Prostate gland (tissue), 2 donors: ENCODE measurements at places on chromosomes 1 and 21. TPM values are rescaled to one million over a fixed set of nuclear protein-coding genes. Genes with fewer than 3 reads are reported as not detected.

NR1I3 gene
- not detected for total RNA-seq

GRCh38 chr1:53697721-53698383 is 41.1 kb downstream of the GLIS1 start:
- DNase-seq = no peak

CAPN8 gene
- 5.6 TPM for total RNA-seq

SPOCD1 gene
- not detected for total RNA-seq

HES5 gene
- not detected for total RNA-seq

ST6GALNAC5 gene
- 18.5 TPM for total RNA-seq

- no peak for DNase-seq
These were observed 131.6 kb downstream of the GLUL start for GRCh38 chr1:182259968-182260367.

DNA sequence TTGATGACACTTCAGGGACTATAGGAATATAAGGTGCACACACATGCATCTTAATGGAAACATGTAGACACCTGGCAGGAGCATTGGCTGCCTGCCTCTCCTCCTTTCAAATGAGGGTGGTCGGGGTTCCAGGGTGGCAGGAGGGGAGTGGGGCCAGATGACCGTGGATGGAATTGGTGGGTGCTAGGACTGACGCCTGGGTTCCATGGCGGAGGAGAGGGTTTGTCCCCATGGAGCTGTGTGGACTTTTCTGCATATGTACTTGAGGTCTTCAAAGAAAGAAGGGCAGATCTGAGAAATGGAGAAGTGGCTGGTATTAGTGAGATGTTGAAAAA is 7.7 kb downstream of the PRRX1 start:
- no peak for DNase-seq

- no peak for DNase-seq
These were observed 48.4 kb upstream of the RUNX3 start for GRCh38 chr1:24978383-24979032.

GRCh38 chr1:4395158-4395557 is 259.3 kb upstream of the AJAP1 start:
- DNase-seq = no peak

DMRTA2 gene
- total RNA-seq = 1.1 TPM

GRCh38 chr1:1779691-1780597 is 1.7 kb upstream of the NADK start:
- DNase-seq = no peak

DNA sequence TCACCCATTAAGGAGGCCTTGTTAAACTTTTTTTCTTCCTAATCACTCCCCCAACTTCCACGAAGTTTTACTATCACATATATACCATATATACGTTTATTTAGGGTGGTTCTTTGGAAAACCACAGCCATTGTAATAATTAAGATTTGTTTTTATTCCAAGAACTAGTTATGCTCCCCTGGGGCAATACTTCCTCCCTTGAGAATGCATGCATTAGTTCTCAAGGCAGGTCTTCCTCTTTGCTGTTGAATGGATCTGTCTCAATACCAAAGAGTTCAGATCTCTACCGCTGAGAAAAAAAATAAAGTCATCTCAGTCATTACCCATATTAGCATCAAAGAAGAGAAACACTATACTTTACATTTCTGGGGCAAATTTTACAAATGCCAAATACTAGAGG is 567.7 kb upstream of the RGS18 start:
- DNase-seq = no peak

DNA sequence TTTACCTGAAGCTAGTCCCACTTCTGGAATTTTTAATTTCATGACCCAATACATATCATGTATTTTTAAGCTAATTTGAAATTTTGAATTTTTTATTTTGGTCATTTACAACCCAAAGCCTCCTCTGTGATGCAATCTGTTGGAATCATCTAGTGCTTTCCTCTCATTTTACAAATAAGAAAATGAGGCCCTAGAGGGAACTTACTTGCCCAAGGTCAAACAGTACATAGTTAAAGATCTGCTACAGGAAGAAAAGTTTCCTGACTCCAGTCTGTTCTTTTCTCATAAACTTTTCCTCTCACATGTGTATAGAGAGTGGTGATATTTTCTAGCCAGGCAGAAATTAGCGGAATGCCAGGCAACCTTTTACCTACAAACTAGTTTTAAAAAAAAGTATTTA is 59.3 kb upstream of the DPT start:
- DNase-seq = no peak

DNA sequence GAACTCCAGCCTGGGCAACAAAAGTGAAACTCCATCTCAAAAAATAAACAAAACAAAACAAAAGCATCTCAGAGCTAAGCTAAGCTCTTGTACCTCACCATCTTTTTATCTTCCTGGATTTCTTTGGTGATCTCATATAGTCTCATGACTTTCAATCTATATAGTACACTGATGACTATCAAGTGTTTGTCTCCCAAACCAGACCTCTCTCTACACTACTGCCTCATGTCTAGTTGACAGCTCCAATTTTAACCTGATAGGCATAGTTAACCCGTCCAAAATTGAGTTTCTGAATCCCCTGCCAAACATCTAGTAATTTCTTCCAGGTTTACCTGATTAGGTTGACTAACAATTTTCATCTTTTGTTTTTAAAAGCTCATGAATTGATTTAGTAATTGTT is 151.7 kb downstream of the COP1 start:
- no peak for DNase-seq

KCNN3 gene
- 1.2 TPM for total RNA-seq

CFHR4 gene
- total RNA-seq = not detected

PDZK1IP1 gene
- 36.1 TPM for total RNA-seq

- DNase-seq = no peak
These were observed 1.9 kb upstream of the OR2T34 start for GRCh38 chr1:248576260-248576980.

DNA sequence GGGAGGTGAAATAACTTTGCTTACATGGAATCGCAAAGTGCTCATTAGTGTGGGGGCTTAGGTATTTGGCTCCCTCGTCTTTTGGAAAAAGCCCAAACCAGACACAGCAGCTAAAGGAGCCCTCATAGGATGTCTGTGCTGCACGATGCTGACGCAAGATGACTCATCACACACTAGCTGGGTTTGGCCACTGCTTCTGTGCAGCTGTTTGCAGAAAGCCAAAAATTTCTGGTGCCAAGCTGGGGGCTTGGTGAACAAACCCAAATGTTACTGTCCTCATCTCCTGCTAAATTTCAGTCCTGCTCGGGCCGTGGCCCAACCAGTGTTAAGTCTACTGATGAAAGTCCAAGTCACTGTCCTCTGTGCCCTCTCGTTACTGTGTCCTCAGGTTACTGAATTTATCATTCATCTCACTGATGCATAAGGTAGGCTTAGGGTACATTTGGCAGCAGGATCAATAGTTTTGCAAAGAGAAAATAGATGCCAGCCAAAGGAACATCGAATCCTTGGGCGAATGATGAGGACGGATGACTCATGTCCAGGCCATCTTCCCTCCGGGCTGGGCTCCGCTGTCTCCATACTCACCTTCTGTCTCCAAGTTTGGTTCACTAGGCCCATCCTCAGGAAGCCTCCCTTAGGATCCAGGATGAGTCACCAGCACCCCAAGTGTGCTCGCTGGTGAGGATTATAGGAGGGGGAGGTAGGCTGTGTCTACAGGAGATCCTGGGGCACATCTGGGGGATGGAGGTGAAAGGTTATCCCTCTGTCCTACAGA is 177.7 kb downstream of the ADSS2 start:
- DNase-seq = no peak

DNA sequence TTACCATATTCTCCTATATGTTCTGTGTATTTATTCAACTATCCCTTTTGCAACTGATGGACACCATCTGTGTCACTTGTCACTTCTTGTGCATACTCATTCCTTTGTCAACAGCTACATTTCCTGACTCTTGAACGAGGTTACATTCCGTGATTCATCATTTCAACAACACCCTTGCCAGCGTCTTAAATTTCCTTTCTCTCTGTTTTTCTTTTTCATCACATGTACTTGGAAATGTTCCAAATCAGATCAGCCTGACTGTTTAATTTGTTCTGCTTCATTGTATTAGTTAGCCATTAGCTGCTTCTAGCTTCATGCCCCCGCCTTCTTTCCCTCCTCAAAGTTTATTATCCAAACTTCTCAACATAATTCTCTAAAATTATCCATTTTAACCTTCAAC is 173.0 kb downstream of the ADGRL4 start:
- no peak for DNase-seq

DNA sequence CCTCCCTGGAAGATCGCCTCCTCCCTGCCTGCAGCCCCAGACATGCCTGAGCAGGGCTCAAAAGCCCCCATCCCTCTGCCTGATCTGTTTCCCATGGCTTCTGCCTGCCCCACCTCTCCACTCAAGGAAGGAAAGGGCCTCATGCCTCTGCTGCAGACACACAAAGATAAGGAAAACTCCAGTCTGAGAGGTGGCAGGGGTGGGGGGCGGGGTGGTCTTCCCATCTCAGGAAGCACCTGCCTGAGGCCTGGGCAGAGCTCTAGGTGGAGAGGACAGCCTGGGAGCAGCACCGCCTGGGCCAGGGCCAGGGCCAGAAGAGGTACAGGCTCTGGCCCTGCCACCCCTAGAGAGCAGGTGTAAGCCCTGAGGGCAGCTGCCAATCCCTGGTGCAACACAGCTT is 4.1 kb upstream of the GJB3 start:
- DNase-seq = no peak
